Stimulated activated CD4-positive, alpha-beta T cell treated with anti-CD3 and anti-CD28 coated beads, Interleukin-4, amount 100 ng/mL, for 4 hours (primary cell): ENCODE measurements at places on chromosomes 1 and 21.

DNA sequence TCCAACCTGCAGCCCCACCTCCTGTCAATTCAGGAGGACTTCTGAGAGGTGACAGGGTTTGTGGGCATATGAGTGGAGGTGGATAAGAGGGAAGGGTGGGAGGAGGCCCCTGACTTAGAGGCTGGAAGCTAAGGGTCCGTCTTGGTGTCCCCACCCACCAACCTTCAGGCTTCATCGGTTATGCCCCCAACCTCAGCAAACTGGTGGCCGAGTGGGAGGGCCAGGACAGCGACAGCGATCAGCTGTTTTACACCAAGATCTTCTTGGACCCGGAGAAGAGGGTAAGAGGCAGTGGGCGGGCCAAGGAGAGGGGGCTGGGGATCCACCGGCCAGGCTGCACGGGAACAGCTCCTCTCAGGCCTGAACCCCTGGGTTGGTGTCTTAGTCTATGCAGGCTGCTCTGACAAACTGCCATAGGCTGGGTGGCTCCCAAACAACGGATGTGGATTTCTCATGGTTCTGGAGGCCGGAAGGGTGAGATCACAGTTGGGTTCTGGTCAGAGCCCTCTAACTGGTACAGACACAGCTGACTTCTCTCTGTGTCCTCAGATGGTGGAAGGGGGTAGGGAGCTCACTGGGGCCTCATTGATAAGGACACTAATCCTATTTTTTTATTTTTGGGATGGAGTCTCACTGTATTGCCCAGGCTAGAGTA, 18.1 kb downstream of the PLOD1 start:
- no peak for DNase-seq

GRCh38 chr1:210758761-210759160, 375.2 kb downstream of the KCNH1 start:
- DNase-seq = no peak

DNA sequence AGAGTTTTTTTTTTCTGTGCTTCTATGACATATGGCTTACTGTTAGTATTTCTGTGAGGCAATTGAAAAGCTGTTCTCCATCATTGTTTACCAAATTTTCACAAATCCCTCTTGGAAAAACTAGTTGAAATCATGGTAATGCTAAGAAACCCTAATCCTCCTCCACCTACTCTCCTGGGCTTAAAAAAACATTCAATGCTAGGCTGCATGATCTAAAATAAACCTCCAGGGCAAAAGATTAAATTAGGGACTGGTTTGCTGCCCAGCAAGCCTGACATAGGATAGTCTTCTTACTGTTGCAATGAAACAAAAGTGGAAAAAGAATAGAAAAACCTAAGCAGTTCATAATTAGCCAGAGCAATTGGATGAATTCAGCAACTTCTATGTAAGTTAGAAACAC, 16.1 kb downstream of the C1orf52 start:
- DNase-seq = no peak

GRCh38 chr1:23573574-23574182, 14.4 kb upstream of the ID3 start:
- no peak for DNase-seq

DNA sequence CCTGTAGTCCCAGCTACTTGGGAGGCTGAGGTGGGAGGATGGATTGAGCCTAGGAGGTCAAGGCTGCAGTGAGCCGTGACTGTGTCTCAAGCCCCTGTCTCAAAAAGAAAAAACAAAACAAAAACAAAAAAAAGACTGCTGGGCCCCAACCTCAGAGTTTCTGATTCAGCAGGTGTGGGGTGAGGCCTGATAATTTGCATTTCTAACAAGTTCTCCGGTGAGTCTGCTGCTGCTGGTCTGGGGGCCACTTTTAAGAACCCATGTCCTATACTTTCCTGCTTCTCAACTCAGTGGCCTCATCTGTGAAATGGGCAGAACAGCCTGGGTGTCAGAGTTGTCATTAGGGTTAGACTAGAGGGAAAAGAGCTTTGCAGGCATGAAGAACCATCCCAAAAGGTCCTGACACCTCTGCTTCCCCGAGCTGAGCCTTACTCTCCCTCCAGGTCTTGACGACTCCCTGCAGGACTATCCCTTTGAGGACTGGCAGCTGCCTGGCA, 2.8 kb downstream of the CNKSR1 start:
- DNase-seq = no peak

DNA sequence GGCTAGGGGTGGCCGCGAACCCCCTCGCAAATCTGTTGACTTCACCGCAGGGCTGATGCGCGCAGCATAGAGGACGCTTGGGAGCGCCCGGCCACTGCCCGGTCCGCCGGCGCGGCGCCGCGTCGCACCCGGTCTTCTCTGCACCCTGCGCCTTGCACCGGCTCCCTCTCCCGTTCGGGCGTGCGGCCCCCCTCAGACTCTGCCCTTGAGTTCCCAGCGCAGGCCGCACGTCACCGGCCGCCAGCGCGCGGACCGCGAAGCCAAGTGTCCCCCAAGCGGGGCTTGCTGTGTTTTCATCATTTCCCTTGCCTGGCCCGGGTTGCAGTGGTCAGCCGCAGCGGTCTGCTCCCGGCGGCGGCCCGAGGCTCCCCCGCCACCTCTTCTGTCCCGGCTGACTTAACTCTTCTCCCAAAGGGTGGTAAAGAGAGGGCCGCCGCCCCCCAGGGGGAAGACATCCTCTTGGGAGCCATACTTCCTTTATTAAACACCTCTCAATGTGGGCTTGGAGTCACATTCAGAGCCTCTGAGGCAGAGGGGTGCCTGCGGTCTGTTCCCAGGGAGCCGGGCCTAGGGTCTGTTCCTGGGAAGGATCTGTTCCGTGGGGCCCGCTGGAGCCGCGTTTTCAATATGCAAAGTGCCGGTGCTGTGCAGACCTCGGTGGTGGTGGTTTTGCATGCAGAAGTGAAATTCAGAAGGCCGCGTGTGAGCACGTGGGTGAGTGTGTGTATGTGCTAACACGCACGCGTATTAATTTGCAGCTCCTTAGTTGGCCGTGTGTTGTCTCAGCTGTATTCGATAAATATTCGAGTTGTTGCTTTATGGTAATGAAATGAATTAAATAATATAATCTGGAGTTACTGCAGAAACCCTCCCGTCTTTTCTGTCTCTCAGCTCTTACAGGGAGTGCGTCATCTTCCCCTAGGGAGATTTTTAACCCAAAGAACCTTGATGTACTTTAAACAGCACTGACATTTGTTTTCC, 17.6 kb downstream of the PBX1 start:
- DNase-seq = no peak

DNA sequence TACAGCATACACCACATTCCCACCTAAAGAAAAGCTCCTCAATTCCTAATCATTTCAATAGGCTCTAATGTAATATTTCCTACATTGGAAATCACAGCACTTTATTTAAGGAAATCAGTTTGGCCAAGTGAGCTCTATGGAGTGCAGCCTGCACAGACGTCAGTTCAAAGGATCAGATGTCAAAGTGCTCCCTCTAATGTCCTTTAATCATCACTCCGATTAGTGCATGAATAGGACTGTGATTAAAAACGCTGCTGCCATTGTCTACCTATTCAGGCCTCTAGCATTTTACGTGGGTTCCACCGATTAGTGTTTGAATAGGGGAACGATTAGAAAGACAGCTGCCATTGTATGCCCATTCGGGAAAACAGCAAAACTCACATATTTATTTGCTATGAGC, 50.2 kb downstream of the DPYD start:
- no peak for DNase-seq

GRCh38 chr1:29716306-29716705, 480.0 kb downstream of the PTPRU start:
- DNase-seq = no peak

- DNase-seq = no peak
Measured at GRCh38 chr1:5887349-5887970, 104.8 kb downstream of the NPHP4 start.

DNA sequence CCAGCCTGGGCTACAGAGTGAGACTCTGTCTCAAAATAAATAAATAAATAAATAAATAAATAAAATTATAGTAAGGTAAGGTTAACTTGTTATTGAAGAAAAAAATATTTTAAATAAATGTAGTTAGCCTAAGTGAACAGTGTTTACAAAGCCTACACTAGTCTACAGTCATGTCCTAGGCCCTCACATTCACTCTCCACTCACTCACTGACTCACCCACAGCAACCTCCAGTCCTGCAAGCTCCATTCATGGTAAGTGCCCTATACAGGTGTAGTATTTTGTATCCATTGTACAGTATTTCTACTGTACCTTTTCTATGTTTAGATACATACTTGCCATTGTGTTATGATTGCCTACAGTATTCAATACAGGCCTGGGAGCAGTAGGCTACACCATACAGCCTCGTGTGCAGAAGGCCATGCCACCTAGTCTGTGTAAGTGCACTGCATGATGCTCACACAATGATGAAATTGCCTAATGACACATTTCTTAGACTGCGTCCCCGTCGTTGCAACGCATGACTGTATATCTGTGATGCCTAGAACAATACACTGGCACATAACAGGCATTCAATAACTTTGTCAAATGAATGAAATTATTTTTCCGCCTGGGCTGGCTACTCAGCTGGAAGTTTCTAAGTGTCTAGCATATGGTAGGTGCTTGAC, 14.8 kb downstream of the KCNN3 start:
- DNase-seq = no peak

DNA sequence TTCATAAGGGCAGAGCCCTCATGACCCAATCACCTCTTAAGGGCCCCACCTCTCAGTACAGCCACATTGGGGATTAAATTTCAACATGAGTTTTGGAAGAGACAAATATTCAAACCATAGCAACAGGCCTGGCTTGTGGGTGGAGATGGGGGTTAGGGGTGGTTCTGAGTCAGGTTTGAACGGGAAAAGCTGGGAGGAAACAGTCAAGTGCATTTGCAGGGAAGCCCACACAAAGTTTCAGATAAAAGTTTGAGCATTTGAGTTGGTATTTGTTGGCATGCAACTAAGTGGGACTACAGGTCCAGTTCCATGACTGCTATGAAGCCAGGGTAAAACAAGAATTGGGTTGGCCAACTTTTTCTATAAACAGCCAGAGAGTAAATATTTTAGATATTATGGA, 21.0 kb upstream of the PADI2 start:
- DNase-seq = no peak

DNA sequence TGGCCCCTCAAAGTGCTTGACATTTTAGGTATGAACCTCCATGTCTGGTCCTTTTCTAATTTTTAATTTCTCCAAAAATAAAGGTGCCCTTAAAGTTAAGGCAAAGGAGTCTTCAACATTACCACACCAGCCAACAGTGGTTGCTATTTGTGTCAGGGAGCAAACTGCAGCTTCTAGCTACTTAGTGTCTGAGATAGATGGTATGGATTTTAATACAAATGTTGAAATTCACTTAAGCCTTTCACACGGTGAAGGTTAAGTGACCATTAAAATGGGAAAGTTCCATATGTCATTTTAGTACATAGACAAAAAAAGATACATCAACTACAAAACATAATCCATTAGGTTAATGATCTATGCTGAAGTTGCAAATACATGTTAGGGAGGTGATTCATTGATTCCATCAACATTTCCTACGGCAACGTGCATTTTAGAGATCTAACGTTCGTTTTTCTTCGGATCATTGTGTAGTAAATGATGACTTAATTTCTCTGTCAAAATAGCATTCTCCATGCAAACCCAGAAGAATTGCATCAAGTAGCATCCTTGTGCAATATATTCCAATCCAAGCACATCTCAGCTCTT, 48.2 kb upstream of the RGS21 start:
- no peak for DNase-seq

DNA sequence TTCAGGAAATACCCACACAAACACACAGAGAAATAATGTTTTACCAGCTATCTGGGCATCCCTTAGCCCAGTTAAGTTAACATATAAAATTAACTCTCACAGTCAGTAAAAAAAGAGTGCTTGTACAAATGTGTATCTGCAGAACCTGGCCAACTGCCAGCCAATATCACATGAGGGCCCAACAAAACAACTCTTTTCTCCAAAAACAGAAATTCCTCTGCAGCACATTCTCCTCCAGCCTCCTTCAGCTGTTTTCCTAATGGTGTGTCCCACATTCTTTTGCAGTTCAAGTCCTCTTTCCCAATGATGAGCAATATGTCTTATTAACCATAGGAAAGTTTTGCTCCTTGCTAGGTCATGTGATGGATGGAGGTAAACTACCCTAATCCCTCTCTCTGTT, 75.5 kb downstream of the LRRC7 start:
- DNase-seq = no peak

DNA sequence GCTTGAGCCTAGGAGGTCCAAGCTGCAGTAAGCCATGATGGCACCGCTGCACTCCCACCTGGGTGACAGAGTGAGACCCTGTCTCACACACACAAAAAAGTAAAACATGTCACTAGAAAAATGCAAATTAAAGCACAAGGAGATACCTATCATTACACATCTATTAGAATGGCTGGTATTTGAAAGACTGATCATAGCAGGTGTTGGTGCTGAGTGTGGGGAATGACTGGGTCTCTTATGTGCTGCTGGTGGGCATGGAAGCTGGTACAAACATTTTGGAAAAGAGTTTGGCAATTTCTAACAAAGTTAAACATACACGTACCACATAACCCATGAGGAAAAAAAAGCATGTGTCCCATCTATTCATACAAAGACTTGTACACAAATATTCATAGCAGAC, 142.1 kb upstream of the ZBTB40 start:
- no peak for DNase-seq

DNA sequence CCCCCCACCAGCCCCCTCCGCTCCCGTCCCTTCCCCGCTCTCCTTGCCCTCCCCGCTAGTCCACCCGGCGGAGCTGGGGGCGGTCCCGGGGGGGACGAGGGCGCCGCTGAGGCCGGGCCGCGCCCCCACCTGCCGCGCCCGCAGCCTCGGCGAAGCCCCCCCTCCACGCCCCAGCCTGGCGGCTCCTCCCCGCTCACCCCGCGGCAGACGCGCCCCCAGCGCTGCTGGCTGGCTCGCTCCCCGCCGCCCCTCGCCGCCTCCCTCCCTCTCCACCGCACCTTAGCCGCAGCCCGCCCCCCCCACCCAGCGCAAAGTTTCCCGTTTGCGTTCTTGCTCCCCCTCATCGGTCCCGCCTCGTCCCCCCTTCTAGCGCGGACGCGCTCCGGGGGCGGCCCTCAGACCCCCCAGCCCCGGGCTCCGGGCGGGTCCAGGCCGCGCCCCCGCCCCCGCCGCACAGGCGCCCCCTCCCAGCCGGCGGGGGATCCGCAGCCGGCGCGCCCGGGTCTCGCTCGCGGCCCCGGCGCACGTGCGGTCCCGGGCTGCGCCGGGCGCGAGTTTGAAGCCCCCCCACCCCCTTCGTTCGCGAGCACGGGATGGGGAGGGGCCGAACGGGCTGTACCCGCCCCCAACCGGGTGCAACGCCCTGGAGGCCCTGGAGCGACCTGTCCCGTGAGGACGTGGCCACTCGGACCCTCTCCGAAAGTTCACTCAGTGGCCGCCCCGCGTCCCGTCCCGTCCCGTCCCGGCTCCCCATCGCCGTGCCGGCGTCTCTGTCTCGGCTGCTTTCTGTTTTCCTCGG, 623 bp downstream of the PTPRF start:
- DNase-seq = no peak

- DNase-seq = no peak
Measured at GRCh38 chr1:232279909-232280400, 350.0 kb downstream of the SIPA1L2 start.

GRCh38 chr1:8476006-8476405, 158.1 kb downstream of the SLC45A1 start:
- no peak for DNase-seq
